ENCODE measurements at places on chromosomes 4 and X.

GRCh38 chr4:44232262-44232661 lies 216.3 kb downstream of the KCTD8 start:
- DNase-seq: no peak

- DNase-seq: no peak
Measured at GRCh38 chr4:89276296-89276695, 31.3 kb downstream of the GPRIN3 start.

DNA sequence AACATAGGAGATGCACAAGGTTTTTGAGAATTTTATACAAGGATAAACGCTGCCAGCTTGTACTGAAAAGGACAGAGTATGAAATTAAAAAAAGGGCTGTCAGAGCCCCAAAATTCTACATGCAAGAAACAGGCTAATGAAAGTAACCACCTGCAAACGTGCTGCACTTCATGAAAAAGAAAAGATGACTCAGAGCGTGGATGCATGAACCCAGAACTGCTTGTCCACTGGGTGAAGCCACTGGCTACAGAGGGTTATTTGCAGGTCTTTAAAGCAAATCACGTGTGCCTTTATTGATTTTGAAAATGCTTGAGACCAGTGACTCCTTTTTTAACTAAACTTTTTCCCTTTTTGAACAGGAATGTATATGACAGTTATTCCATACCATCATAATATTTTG lies 25.3 kb upstream of the FRMD7 start:
- no peak for DNase-seq

- no peak for DNase-seq
Measured at GRCh38 chrX:106397788-106398538, 213.8 kb upstream of the RADX start.

GRCh38 chr4:84847978-84848377 lies 118.5 kb downstream of the WDFY3 start:
- no peak for DNase-seq

GRCh38 chrX:85998954-85999353 lies 48.4 kb downstream of the CHM start:
- no peak for DNase-seq

GRCh38 chrX:153947009-153947769 lies 2.7 kb upstream of the RENBP start:
- peak; percentile 22 for DNase-seq

DNA sequence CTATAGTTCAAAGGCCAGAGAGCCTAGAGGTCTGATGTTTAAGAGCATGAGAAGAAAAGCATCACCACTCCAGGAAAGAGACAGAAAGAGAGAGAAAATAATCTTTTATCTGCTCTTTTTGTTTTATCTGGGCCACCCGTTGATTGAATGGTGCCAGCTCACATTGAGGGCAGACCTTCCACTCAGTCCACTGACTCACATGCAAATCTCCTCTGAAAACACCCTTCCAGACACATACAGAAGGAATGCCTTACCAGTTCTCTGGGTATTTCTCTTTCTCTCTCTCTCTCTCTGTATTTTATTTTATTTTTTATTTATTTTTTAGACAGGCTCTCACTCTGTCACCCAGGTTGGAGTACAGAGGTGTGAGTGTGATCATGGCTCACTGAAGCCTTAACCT lies 252.5 kb downstream of the DTHD1 start:
- DNase-seq: no peak

- DNase-seq: no peak
Measured at GRCh38 chr4:185254434-185254833, 45.0 kb downstream of the SNX25 start.

- no peak for DNase-seq
Measured at GRCh38 chrX:118727686-118728339, 407 bp downstream of the IL13RA1 start.

- no peak for DNase-seq
Measured at GRCh38 chr4:93303440-93303839, 525.1 kb upstream of the ATOH1 start.

GRCh38 chr4:24683116-24683515 lies 98.8 kb upstream of the DHX15 start:
- DNase-seq: no peak

DNA sequence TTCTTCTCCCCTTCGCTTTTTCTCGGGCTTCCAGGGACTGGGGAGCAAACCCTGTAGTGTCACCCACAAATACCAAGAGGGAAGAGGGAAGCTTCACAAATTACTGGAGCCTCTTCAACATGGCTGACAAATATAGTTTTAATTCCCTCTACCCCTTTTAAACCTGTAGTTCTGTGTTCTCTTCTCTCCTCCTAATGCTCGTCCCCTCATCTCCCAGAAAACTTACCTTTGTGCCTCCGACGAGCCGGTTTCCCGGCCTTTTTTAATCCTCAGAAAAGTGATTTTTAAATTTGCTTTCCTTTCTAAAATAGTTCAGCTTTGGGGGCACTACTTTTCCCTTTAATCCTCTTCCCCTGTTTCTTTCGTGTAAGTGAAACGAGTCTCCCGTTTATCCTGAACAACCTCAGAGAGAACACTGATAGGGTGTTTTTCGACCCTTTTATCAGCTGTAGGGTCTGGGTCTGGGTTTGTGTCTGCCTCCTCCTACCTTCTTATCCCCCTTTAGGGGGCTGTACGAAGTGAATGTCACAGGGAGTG lies 408 bp downstream of the TET2 start:
- DNase-seq: no peak

DNA sequence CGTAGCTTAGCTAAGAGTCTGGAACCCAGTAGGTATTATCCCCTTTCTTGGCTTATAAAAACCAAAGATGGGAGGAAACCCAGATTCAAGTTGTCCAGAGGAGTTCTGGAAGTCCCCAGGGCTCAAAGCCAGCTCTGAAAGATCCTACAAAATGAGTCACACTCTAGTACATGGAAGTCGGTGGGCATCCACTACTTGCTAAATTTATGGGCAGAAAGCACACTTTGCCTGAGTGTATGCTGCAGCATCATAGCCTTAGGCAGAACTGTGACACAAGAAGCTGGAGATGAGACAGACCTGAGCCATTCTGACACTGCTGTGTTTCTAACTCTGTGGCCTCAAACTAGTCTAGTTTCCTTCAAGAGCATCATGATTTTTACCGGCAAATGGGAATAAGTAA lies 429.3 kb downstream of the AFF2 start:
- DNase-seq: no peak

- DNase-seq: no peak
Measured at GRCh38 chr4:29708473-29708872, 1011.7 kb upstream of the PCDH7 start.

- DNase-seq: no peak
Measured at GRCh38 chr4:56147371-56147770, 198.6 kb downstream of the CEP135 start.

DNA sequence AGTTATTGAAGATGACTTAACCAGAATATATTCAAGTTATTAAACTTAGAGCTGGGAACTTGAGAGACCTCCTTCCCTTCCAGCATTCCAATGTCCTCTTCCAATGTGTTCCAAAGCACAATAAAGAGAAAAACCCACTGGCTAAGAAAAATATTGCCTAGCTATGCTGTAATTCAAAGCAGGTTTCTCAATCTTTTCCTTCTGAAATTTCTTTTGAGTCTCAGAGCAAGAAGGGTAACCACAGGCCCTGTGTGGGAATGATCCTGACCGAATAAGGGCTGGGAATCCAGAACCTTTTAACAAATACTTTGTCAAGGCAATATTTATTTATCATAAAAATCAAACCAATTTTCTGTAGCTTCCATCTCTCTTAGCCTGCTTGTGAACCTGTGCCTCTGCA lies 150.7 kb upstream of the SFRP2 start:
- DNase-seq: peak; percentile 11

DNA sequence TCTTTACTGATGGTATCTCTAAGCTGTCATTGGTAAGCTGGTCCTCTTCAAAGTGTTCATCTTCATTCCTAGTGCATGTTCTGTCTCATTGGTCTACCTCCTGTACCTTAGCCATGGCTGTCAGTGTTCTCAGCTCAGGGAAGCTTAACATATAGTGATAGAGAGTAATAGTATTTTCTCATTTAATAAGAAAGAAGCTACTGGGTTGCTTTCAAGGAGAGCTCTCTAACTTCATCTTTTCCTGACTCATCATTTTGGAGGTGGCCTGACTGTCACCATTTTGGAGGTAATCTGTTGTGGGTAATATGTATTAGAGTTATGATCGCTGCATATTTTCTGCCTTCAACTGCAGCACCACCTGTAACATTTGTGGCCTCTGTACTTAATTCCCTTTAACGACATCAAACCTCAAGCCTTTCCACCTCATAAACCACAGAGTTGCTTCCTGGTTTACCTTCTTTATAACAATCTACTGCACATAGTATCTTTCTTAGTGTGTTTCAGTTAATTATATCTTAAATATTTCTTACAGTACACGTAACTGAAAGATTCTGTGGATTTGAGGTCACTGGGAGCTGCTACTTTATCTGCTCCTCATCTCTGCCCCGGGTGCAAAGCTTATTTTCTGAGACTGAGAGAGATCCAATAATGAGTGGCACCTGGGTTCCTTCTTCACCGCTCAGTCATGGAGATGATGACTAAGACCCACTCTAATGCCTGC lies 474.0 kb upstream of the TECRL start:
- no peak for DNase-seq

DNA sequence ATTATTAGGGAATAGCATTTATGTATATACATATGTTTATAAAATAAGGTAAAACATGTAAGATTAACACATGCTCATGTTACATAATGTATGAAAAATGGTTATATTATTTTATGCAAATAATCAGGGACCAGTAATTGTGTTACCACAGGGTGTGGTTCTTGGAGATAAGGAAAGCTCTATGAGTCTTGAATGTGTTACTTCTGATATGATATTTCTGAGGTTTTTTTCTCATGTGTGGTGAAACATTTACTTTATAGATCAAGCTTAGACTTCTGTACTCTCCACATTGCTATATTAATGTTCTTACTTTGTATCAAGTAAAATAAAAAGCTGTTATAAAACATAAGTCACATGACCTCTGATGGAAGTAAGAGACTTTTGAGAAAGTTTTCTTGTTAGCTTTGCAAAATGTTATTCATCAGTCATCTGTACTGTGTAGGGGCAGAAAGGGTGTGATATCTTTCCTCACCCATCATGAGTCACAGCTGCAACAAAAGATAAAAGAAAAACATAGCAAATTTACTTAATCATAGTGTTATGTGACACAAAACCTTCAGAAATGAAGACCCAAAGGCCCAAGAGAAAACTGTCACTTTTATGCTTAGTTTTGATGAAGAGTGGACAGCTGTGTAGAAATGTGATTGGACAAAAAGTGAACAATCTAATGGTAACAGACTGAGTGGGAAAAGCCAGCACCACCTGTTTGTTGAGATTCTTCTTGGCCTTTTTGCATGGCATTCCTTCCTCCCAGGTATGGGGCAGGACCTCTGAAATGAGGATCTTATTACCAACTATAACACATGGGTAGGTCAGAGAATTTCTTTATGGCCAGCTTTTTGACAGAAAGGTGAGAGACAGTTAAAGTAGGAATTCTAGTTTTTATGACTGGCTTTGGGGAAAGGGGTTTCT lies 632.3 kb downstream of the PDHA2 start:
- no peak for DNase-seq

DNA sequence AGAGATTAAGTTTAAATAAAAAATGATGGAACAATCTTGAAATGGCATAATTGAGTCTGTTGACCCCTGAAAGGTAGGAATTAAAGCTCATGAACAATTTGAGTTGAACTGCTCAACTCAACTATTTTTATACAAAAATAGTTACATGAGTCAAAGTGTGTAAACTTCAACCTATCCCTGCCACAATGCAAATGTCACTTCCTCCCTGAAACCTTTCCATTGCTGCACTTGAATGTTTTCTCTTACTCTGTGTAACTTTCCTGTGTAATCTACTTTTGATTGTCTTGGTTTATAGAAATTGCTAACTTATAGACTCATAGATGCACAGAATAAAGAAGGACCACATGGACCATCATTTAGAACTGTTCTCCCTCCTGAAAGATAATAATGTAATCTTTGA lies 218.5 kb downstream of the GBA3 start:
- no peak for DNase-seq

- DNase-seq: no peak
Measured at GRCh38 chrX:49879656-49880277, 483 bp downstream of the USP27X start.

GRCh38 chr4:74407891-74408290 lies 37.0 kb upstream of the AREG start:
- no peak for DNase-seq

- DNase-seq: peak; percentile 53
Measured at GRCh38 chrX:74536832-74537371, 77.5 kb downstream of the RLIM start.

DNA sequence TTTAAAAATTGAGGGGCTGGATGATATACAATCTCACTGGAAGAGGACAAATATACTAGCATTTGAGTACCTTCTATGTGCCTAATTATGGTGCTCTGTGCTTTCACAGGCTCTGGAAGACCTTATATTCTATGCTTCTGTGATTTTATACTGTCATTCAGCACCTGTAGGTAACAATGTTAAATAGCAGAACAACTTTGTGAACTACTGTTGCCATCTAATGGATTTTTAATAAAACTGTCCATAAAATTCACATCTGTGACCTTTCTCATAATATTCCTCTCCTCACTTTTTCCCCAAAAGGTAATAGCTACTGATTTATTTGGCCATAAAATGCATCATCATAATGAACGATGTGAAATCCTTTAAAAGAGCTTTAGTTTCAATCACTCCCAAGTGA lies 21.9 kb downstream of the POU3F4 start:
- DNase-seq: no peak

GRCh38 chr4:80202190-80202711 lies 4.9 kb downstream of the PRDM8 start:
- DNase-seq: peak; percentile 77

DNA sequence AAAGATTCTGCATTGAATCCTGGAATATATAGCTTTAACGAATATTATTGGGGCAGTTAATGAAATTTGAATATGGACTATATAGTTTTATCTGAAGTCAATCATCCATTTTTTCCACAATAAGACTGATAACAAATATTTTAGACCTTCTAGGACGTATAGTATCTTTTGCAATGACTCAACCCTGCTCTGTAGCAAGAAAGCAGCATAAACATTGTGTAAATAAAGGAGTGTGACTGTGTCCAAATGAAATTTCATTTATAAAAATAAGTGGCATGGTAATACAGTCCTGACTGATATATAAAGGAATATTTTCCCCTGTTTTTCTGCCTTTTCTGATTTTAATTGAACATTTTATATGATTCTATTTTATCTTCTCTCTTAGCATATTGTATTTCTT lies 947.7 kb upstream of the SLIT2 start:
- no peak for DNase-seq

GRCh38 chr4:4899202-4899925 lies 39.9 kb downstream of the MSX1 start:
- DNase-seq: no peak
